ENCODE measurements at places on chromosomes 5 and 9.

DNA sequence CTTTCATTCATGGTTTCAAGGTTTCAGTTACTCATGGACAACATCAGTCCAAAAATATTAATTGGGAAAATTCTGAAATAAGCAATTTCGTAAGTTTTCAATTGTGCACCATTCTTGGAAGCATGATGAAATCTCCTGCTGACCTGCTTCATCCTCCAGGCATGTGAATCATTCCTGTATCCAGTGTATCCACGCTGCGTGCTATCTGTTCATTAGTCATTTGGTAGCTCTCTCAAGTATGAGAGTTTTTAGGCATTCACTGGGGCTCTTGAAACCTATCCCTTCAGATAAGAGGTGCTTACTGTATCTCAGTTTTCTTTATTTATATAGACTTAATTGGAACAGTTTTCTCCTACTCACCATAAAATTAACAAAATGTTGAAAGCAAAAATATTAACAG, 293.0 kb downstream of the CDH12 start:
- DNase-seq: peak; percentile 20

GRCh38 chr9:77370064-77370463, 192.7 kb downstream of the VPS13A start:
- no peak for DNase-seq

DNA sequence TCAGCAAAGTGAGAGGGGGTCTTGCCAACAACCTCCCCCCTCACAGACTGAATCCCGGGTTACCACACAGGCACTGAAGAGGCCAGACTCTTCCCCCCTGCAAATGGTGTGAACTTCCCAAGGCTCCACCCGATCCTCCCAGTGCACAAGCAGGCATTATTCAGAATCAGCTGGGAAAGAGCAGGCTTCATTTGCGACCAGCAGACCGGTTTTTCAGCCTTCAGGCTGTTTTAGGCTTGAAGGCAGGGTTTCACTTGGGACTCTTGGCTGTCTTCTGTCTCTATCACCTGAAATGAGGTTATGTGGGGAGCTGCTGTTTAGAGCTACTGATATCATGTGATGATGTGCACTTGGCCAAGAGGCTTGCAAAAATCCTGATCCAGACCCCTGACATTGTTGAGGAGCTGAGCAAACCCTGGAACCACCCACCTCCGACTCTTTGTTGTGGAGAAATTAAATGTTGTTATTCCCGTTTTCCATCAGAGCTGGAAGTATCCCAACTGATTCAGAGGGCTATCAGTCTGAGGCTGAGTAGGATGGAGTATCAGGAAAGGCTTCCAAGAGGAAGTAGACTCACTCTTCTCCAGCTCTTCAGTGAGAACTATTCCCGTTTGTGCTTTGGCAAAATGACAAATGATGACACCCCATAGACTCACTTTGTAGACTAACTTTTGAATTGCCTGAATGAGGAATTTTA, 63.3 kb upstream of the ZFR start:
- DNase-seq: no peak

DNA sequence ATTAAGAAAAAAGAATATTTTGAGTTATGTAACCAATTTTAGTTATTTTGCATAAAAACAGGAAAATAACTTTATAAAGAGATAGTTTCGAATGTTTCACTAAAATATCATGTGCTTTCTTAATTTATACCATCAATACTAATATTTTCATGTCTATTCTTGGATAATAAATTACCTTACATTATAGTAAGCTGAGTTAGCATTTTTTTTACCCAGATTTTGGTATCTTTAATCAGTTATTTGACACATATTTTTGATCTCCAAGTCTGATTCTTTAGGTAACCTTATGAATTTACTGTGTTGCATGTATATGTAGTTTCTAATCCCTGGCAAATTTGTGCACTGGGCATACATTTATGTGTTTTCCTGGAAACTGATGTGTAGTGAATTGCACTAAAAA, 138.0 kb downstream of the KDM4C start:
- no peak for DNase-seq

DNA sequence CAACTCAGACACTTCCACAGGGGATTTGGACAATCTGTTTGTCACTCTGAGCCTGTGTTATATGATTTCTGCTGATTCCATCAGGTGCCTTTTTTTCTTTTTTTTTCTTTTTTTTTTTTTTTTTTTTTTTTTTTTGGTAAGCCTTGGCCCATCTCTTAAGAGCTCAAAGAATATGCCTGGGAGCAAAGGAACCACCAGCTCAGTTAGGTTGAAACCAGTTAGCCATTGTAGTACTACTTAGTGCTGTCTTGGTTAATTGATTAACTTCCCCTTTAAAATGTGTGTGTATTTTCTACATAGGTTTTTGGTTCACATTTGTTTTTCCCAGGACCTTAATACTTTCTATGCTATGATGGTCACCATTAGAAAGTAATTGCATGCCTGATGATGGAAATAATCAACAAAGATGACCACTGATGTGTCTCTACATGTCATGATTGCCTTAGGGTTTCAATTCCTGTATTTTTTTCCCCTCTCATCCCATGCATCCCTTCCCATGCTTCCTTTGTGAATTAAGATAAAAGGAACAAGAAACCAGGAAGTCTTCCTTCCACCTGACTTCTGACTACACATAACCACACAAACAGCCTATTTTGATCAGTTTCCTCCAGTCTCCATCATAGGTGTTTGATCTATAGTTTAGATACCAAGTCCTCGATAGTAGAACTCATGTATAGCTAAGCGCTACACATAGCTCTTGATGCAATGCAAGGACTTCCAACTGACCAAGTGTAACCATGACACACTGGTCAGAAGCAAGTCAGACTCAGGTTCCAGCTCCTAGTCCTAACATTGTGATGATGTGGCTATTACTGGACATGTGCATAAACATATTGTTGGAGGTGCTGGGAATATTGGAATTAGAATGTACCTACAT, 306.1 kb downstream of the EFNA5 start:
- no peak for DNase-seq

DNA sequence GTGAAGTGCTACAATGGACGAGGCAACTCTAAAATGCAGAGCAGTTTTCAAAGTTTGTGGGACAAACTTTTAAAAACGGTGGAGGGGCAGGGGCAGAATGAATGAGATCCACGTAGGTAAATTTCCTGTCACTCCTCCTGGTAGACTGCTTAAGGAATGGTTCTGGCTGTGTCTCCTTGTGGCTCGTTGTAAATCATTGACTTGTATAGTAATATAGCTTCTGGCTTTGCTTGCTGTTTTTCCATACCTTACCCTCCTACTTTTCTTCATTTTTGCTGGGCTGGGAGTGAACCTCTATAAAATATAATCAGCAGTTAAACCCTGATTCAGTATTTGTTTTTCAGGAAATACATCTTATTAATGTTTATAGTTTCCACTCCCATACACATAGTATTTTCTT, 235.7 kb downstream of the TUSC1 start:
- no peak for DNase-seq

DNA sequence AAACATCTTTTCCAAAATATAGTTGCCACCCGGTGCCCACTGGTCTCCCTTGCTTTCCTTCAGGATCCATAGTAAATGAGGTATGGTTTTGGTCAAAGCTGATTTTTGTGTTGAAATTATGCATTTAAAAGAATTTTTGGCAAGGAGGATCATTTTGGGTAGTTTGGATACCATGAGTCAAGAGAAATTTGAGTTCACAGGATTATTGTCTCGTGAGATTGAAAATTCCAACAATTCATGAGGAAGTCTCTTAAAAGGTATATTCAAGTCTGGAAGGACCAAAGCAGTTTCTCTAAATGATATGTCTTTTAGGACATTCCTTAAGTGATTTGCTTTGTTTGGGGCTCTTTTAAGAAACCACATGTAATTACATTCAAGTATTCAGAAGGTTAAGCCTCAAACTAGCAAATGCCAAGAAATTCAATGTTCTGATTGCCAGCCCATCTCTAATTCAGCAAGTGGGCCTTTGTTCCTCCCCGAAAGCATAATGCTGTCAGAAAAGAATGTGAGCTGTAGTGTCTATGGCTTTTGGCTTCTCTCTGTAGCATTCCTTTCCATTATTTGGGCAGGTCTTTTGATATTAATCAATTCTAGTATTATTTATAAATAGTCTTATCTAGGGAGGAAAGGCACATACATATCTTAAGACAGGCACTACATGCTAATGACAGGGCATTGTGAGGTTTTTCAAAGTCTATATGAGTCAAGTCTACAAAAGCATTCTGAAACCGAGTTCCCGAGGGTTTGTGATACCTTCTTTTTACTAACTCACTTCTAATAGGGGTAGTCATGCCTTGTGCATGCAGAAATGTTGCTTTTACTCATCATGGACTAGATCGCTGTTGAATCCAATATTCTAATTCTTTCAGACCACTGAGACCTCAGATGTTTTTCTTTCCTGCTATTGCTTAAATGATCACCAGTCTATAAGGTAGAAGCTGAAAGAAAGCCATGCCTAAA, 453.9 kb downstream of the ENC1 start:
- DNase-seq: no peak
